ENCODE measurements at places on chromosomes 12 and 14. TPM values are rescaled to one million over a fixed set of nuclear protein-coding genes. Genes with fewer than 3 reads are reported as not detected.

GRCh38 chr14:104634886-104635570 lies 30.5 kb upstream of the TMEM179 start:
- DNase-seq = no peak

DNA sequence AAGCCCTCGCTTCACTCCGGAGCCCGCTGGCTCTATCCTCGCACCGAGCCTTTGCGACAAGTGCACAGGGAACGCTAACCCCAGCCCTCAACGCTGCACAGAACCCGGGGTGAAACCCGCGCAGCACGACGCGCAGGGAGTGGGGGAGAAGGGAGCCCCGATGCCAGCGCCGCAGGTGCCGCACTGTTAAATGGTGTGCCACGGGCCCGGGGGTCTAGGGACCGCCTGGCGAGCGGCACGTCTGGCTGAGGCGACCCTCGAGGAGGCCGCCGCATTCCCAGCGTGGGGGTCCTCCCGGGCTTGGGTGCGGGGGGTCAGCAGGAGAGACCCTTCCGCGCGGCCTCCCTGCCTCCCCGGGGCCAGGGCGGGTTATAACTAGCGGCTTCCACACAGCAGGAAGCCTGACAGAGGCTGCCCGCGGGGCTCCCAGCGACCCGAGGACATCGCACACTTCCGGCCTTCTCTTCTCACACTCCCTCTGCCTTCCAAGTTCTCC lies 23.8 kb upstream of the LRTM2 start:
- no peak for DNase-seq

DNA sequence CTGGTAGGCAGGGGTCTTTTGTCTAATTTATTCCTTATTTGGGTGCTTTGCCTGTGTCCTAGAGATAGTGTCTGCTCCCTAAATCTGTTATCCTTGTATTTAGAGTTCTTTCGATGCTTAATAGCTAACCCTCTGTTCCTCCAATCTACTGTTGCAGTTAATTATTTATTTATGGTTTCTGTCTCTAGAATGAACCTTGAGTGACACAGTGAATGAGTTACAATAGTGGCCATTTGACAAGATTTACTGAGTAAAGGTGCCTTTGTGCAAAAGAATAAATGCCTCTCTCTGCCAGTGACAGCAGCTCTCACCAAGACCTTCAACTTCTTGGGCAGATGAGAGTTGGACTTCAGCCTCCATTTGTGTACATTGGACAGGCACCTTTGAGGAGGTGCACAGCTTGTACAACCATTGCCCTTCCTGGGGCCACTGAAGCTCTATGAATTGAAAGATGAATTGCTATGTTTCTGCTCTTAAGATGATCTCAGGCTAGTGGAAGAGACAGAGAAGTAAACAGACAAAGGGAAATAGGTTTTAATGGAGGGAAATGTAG lies 165.9 kb downstream of the DERA start:
- no peak for DNase-seq

The SRRM4 gene
- polyA plus RNA-seq = 0.22 TPM

DNA sequence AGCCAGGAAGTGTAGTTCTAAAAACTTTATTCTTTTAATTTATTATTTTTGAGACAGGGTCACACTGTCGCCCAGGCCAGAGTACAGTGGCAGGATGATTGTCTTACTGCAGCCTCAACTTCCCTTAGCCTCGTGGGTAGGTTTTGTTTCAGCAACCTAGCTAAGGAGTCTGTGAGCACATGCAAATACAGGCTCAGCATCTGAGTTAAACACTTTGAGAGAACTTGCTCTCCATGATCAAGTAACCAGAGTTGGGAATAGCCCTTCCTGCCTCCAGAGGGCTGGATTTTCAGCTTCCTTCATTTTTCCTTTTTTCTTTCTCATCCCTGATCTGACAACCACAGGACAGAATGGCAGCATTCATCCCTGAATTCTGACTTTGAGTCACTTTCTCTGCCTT lies 871.3 kb downstream of the GALC start:
- no peak for DNase-seq

- DNase-seq = no peak
Observed at GRCh38 chr12:116058574-116058973, 218.9 kb downstream of the MED13L start.

DNA sequence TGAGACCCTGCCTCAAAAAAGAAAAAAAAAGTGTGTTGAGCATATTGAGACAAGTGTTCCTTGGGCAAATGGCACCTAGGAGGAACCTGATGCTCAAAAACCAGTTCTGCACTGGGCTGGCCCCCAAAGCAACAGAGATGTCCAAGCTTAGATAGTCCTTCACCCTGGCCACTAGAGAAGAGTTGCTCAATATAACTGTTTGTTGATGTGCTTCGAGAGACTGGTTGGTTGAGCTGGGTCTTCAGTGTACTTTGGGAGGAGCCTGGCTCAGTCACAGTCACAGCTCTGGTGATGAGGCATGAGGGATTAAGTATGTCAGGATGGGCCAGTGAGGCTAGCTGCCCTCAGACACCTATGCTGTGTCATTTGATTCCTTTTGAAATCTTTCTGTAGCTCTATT lies 38.0 kb downstream of the SLC2A14 start:
- DNase-seq = no peak

The SDR39U1 gene
- 54.1 TPM for polyA plus RNA-seq

DNA sequence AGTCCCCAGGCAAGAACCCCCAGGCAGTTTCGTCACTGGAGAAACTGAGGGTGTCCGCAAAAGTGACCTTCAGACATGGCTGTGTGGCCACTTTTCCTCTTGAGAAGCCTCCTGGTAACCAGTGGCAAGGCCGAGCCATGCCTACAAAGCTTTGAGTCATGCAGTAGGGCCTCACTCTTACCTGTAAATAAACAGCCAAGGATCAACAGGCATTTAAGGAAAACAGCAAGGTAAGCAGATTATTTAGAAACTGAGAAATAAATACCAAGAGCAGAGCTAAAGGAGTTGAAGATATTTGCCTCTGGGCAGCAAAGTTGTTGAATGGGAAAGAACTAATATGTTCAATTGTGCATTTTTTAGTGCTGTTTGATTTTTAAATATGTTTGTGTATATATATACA lies 141.0 kb upstream of the BCL2L14 start:
- DNase-seq = no peak

- DNase-seq = no peak
Observed at GRCh38 chr12:1618489-1618888, 10.5 kb upstream of the WNT5B start.

GRCh38 chr12:96872961-96873360 lies 34.1 kb upstream of the NEDD1 start:
- DNase-seq = no peak

DNA sequence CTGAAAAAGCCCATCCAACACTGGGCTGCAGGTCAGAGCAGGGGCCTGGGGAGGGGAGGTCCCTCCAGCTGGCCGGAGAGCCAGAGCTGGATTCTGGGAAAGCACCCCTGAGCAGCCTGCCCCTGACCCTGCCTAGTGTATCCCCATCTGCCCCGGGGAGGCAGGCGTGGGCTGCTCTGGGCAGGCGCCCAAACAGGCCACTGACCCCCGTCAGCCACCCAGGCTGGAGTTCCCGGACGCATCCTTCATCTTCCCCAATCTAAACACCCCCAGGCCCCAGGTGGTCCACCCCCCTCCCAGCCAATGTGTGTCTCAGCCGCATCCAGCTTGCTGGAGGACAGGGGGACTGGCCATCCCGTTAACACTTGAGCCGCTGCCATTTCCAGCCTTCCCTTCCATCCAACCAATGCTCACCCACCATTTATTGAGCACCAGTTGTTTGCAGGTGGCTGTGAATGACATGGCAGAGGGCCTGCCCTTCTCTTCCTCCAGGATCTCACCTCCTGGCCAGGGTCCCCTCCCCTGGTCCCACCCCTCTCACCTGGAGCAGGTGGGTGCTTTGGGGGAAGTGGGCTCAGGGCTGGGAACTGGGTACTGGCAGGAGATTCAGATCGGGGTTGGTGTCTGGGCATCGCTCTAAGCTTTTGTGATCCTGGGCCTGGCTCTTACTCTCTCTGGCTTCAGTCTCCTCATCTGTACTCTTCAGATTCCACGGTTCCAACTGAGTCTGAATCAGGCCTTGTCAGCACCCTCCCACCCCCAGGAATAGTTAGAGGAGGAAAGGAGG lies 743 bp upstream of the DTX1 start:
- DNase-seq = no peak

The MOK gene
- polyA plus RNA-seq = 8.6 TPM
